ENCODE measurements at places on chromosomes 16 and 17. TPM values are rescaled to one million over a fixed set of nuclear protein-coding genes. Genes with fewer than 3 reads are reported as not detected.

Gene RUNDC1
- 11.4 TPM for total RNA-seq

Gene MAP2K6
- total RNA-seq: 9.8 TPM

Gene FOXF1
- total RNA-seq: 0.21 TPM

Gene ADAMTS18
- total RNA-seq: 0.22 TPM

Gene HAP1
- total RNA-seq: not detected

Gene TEKT1
- not detected for total RNA-seq

Gene MYCBPAP
- 6.8 TPM for total RNA-seq

Gene PYY
- total RNA-seq: not detected

Gene ABCA9
- 108 TPM for total RNA-seq

Gene CTF1
- 2.7 TPM for total RNA-seq

GRCh38 chr16:75114179-75114945, 2.2 kb downstream of the LDHD start:
- H3K27ac ChIP-seq: no peak overlapping the region
- H3K4me3 ChIP-seq: no peak overlapping the region
- H3K27me3 ChIP-seq: no peaks in the 10 kb centered on the region
- no peak for DNase-seq
- no peaks in the 10 kb centered on the region for H3K36me3 ChIP-seq

- no peak overlapping the region for H3K4me3 ChIP-seq
- H3K27ac ChIP-seq: no peak overlapping the region
- H3K36me3 ChIP-seq: no peaks in the 10 kb centered on the region
- no peaks in the 10 kb centered on the region for H3K4me1 ChIP-seq
- DNase-seq: no peak
Observed at GRCh38 chr16:85498607-85499006, 114.5 kb upstream of the GSE1 start.

- H3K27ac ChIP-seq: no peak overlapping the region
- peaks cover 35% of the 10 kb centered on the region for H3K36me3 ChIP-seq
- H3K4me1 ChIP-seq: no peaks in the 10 kb centered on the region
- no peaks in the 10 kb centered on the region for H3K27me3 ChIP-seq
- DNase-seq: no peak
Observed at GRCh38 chr17:9484789-9485188, 90.8 kb downstream of the STX8 start.

GRCh38 chr17:33459078-33459940, 166.2 kb upstream of the ASIC2 start:
- H3K4me3 ChIP-seq: no peak overlapping the region
- H3K36me3 ChIP-seq: no peaks in the 10 kb centered on the region
- H3K27ac ChIP-seq: no peak overlapping the region
- DNase-seq: no peak
- no peaks in the 10 kb centered on the region for H3K27me3 ChIP-seq
- no peaks in the 10 kb centered on the region for H3K4me1 ChIP-seq

DNA sequence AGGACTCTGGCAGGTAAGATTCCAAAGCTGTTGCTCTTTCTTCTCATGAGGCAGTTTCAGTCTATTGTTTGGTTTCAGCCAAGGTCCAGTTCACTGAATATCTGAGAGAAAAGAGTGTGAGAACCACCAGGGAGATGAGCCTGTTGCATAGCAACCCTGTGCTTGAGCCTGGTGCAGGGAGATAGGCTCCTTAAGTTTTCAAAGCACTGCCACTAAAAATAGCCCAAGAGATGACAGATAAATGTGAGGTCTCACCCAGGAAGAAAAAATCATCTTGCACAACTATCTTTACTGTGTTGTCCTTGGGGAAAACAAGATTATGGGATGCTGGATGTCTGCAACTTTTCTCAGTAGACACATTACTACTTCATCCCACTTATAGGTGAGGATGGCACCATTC, 26.2 kb upstream of the NUDT7 start:
- H3K36me3 ChIP-seq: no peaks in the 10 kb centered on the region
- DNase-seq: no peak
- no peak overlapping the region for H3K27ac ChIP-seq
- no peak overlapping the region for H3K4me3 ChIP-seq
- H3K4me1 ChIP-seq: no peaks in the 10 kb centered on the region

GRCh38 chr17:63399856-63400255, 46.2 kb downstream of the CYB561 start:
- H3K36me3 ChIP-seq: peaks cover 15% of the 10 kb centered on the region
- DNase-seq: no peak
- H3K4me3 ChIP-seq: no peak overlapping the region

DNA sequence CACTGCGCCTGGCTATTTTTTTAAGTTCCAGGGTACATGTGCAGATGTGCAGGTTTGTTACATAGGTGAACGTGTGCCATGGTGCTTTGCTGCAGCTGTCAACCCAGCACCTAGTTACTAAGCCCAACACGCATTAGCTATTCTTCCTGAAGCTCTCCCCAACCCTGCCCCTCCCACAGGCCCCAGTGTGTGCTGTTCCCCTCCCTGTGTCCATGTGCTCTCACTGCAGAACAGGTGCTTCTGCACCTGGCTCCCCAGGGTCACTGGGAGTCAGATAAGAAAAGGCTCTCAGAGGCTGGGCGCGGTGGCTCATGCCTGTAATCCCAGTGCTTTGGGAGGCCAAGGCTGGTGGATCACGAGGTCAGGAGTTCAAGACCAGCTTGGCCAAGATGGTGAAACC, 6.2 kb downstream of the HASPIN start:
- H3K27ac ChIP-seq: no peak overlapping the region
- no peak overlapping the region for H3K4me3 ChIP-seq
- no peaks in the 10 kb centered on the region for H3K36me3 ChIP-seq

DNA sequence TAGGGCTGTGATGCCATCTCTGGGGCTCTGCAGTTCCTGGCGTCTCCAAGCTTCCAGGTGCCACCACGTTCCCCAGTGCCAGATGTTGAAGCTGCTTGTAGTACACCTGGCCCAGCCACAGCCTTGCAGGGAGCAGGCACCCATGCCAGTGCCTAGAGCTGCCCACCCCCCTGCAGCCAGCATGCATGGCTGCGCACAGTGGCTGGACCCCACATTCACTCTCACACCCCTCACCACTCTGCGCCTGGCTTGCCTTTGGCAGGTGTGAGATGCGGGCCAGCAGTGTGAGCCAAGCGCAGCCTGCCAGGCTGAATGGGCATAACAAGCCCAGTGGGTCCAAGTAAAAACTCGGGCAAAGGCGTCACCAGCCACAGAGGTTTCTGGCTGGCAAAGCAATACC, 75.4 kb upstream of the CHMP6 start:
- no peak overlapping the region for H3K27ac ChIP-seq
- peaks cover 78% of the 10 kb centered on the region for H3K36me3 ChIP-seq
- no peaks in the 10 kb centered on the region for H3K4me1 ChIP-seq
- no peak overlapping the region for H3K4me3 ChIP-seq
- H3K27me3 ChIP-seq: no peaks in the 10 kb centered on the region

DNA sequence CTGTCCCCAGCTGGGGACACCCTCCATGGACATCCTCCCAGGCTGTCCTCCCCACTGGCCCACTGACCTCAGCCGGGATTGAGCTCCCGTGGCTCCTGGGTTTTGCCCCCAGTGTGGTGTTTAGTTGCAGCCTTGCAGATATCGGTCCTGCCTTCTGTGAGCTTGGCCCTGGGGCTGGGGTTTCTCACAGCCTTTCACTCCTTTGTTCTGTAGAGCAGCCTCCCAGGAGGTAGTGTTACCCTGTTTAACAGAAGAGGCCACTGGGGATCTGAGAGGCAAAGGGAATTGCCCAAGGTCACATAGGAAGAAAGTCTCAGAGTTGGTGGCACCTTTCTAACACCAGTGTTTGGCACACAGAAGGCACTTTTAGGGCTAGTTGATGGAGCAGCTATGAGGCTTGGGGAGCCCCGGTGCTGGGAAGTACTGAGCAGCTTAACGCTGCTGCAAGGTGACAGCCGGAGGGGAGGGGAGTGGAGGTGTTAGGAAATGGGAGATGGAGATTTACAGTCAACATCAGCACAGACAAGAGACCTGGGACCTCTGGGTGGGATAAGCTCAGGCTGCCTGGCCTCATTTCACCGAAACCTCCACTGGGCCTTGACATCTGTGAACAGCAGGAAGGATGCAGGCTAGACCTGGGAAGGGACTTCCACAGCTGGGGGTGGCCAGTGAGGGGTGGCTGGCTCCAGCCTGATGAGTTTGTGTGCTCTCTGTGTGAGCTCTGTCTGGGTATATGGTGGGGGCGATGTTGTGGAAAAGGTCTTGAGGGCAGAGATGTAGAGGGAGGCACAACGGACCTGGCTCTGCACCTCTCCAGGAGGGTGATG, 26.1 kb downstream of the CACNA1G start:
- no peak overlapping the region for H3K4me3 ChIP-seq
- no peaks in the 10 kb centered on the region for H3K27me3 ChIP-seq
- no peak for DNase-seq

DNA sequence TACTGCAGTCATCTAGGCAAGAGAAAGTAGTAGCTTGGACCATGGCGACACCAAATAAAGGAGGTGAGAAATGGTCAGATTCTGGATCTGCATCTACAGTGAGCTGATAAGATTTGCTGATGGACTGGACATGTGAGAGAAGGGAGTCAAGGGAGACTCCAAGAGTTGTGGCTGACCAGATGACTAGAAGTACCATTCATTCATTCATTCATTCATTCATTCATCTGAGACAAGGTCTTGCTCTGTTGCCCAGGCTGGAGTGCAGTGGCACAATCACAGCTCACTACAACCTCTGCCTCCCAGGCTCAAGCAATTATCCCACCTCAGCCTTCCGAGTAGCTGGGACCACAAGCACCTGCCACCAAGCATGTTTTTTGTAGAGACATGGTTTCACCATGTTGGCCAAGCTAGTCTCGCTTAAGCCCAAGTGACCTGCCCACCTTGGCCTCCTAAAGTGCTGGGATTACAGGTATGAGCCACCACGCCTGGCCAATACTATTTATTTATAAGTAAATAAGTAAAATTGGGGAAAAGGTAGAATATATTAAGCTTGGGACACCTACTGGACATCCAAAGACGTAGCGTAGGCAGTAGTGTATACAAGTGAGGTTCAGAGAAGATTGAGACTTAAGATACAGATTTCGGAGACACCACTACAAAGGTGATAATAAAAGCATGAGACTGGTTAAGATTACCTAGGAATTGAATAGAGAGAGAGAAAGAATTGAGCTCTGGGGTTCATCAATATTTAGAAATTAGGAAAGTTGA, 15.7 kb upstream of the RNF43 start:
- no peaks in the 10 kb centered on the region for H3K4me1 ChIP-seq
- no peaks in the 10 kb centered on the region for H3K36me3 ChIP-seq
- H3K27me3 ChIP-seq: no peaks in the 10 kb centered on the region
- no peak overlapping the region for H3K27ac ChIP-seq

GRCh38 chr16:61900482-61900881, 135.8 kb downstream of the CDH8 start:
- H3K4me1 ChIP-seq: no peaks in the 10 kb centered on the region
- no peak overlapping the region for H3K4me3 ChIP-seq
- no peaks in the 10 kb centered on the region for H3K36me3 ChIP-seq
- no peak for DNase-seq

DNA sequence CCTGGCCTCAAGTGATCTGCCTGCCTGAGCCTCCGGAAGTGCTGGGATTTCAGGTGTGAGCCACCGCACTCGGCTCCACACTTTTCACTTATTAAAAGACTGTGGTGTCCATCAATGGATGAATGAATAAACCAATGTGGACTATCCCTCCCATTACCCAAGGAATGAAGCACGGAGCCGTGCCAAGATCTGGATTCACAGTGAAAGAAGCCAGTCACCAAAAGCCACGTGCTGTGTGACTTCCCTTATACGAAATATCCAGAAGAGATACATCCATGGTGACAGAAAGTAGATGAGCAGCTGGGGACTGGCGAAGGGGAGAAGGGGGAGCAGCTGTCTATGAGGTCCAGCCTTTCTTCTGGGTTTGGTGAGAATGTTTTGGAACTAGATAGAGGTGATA, 48.2 kb upstream of the STH start:
- H3K27ac ChIP-seq: no peak overlapping the region
- no peak overlapping the region for H3K4me3 ChIP-seq
- H3K27me3 ChIP-seq: peaks cover 42% of the 10 kb centered on the region

DNA sequence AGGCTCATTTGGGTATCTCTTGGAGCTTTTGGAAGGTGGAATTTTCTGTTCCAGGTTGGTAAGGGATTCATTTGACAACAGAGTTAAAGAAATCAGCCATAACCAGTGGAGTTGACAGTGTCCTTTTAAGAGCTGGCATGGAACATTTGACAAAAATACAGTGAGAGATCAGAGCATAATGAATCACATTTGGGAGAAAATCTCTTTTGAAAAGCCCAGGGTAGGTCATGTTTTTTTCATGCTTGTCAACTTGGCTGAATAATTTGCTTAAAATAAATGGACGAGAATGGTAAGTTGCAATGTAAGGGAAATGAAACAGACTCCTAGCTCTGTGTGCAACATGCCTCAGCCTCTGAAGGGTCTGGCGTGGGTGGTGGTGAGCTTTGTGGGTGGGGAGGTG, 235.3 kb upstream of the N4BP1 start:
- no peak for DNase-seq
- no peaks in the 10 kb centered on the region for H3K27me3 ChIP-seq

Data from tibial nerve (tissue), 4 donors.